ENCODE measurements at places on chromosomes 3 and 15.

DNA sequence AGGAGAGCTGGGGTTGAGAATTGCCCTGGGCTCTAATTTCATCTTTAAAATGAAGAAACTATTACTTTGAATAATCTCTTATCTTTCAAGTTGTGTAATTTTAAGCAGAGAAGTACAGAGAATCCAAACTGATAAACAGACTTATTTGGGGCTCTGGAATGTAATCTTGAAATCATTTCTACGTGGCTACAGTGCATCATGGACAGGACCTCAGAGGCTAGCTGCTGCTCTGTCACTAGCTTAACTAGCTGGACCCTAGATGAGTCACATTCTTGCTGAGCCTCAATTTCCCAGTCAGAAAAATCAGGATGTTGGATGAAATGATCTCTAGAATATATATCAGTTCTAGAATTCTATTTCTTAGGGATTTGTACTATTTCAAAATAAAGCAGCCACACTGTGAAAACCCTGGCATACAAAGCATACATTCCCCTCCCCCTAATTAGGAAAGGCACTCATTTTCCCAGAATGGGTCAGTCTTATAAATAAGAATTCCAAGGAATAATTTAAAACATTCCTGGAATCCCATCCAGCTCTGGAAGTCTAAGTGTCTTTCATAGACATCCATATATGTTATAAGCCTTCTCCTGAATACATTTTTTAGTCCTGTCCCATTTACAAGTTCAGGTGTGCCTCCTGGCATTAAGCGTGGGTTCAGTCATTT lies 47.2 kb downstream of the RASGRP1 start:
- DNase-seq = no peak

- DNase-seq = no peak
Observed at GRCh38 chr3:130839813-130840212, 54.1 kb upstream of the ATP2C1 start.

- no peak for DNase-seq
Observed at GRCh38 chr3:61846488-61846887, 285.1 kb downstream of the PTPRG start.

- DNase-seq = no peak
Observed at GRCh38 chr3:184540777-184541681, 20.6 kb upstream of the EPHB3 start.

DNA sequence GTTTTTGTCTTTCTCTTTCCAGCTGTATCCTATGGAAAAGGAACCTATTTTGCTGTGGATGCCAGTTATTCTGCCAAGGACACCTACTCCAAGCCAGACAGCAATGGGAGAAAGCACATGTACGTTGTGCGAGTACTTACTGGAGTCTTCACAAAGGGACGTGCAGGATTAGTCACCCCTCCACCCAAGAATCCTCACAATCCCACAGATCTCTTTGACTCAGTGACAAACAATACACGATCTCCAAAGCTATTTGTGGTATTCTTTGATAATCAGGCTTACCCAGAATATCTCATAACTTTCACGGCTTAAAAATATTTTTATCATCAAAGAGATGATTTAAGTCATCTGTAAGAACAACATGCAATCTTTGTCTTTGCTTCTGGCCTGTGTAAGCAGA lies 44.9 kb upstream of the PARP14 start:
- no peak for DNase-seq

- DNase-seq = no peak
Observed at GRCh38 chr3:133977568-133977967, 52.2 kb downstream of the SLCO2A1 start.

DNA sequence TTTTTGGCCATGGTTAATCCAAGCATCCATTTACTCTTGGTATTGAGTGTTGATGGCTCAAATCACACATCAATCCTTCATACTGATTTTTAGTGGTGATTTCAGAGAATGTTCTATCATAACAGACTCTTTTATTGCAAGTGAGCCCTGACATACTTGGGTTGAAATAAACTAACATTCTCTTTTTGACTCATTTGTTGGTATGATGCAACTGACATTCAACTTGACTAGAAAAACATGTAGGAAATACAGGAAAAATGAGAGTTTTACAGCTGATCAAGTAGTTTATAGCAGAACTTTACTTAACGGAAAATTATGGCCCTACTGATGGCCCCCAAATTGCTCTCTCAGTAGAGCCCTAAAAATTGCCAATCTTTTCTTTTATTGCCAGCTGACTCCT lies 173.9 kb upstream of the CD96 start:
- DNase-seq = no peak

DNA sequence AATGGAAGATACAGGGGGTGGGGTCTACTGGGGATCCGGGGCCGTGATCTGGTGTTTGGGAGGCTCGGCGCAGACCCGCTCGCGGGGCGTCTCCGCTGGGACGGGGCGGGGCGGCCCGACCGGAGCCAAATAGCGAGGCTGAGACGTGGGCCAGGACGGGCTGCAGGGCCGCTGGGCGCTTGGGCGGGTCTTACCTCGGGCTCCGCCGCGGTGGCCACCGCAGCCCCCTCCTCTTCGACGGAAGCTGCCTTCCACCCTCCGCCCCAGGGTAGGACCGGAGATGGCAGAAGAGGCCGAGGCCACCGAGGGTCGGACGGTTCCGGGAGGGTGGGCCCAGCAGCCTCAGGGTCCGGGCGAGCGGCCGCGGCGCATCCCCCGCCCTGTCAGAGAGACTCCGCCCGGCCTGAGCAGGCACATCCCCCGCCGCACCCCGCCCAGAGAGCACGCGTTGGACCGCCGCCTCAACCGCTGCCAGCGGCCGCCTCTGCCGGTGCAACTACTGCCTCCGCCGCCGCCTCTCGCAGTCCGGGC lies 399 bp downstream of the MYO9A start:
- no peak for DNase-seq

- no peak for DNase-seq
Observed at GRCh38 chr15:94080416-94080815, 150.9 kb upstream of the MCTP2 start.

- DNase-seq = no peak
Observed at GRCh38 chr15:63372753-63373152, 8.9 kb downstream of the CA12 start.

DNA sequence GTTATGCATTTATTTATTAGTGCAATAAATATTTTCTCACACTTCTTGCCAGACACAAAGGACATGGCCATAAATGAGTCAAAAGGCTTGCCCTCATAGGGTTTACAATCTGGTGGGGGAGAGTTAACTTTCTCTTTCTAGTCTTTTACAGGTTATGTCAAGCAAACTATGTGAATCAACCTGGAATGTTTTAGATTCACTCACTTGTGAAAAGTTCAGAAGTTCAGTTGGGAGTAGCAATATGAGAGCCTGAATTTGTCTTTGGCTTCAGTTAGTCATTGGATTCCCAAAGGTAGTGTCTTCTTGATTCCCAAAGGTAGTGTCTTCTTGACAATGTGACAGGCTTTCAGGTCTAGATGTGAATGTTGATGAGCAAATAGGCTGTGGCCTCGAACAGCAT lies 264.8 kb downstream of the SOX2 start:
- no peak for DNase-seq

DNA sequence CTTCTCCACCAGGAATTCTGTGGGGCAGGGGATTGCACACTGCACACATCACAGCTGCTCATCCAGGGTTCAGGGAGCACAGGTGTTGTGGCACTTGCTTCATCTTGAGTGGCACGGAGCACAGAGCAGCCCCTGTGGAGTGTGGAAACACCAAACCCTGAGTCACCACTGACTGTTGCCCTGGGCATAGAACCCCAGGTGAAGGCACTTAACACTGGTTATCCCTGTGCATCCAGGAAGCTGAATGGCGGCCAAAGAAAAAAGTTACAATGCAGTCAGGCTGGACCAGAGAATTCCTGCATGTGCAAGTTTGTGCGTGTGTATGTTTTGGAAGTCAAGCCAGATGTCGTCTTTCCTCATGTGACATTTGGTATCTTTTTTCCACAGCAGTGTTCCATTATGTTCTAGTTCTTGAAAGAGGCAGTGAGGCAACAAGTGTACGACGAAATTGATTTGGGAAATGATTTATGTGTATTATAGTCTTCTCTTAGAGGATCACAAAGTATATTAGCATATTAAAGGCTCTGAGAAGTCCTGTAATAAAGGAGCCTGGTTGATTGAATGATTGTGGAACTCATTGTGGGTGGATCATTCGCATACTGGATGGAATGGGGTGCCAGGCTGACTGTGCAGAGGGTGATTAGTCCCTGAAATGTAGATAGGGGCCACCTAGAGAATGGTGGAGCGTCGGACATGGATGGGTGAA lies 292.3 kb downstream of the TLE3 start:
- no peak for DNase-seq

- no peak for DNase-seq
Observed at GRCh38 chr15:51185213-51186159, 90.8 kb upstream of the TNFAIP8L3 start.

GRCh38 chr3:197345390-197345789 lies 47.0 kb upstream of the DLG1 start:
- DNase-seq = no peak

- DNase-seq = no peak
Observed at GRCh38 chr15:67100801-67101581, 35.6 kb downstream of the SMAD3 start.

DNA sequence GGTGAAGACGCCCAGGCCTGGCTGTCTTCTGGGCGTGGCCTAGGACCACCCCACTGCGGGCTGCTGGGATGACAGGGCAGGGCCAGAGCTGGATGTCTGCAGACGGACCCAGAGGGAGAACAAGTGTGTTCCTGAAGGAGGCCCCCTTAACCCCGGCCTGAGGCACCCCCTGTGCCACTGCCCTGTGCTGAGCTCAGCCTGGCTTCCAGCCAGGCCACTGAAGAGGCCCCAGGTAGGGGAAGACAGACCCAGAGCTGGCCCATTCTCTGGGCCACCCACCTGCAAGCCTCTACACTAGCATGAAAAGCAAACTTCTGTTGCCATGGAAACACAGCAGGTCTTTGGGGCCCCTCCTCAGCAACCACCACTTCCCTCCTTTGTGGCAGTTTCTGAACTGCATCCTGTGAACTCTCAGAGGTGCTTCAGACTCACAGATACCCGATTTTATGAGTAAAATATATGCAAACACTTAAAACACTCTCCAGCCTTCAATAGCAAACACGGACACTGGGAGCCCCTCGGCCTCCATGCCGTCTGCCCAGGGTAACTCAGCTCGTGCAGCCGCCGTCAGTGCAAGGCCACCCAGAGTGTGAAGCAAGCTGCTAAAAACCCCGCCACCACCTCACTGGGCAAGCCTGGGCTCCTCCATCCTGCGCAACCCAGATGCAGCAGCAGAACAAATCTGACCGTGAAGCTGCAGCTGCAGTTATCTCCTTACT lies 42.5 kb downstream of the CMTM6 start:
- DNase-seq = no peak

DNA sequence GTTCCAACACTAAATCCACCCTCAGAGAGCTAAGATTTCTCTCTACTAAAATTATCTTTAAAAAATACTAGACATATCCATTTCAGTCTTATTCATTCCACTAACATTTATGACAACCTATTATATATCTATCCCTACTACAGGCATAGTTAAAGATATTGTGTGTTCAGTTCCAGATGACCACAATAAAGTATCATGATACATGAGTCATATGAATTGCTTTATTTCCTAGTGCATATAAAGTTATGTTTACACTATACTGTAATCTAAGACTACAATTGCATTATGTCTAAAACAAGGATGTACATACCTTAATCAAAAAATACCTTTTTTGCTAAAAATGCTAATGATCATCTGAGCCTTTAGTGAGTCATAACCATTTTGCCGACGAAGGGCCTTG lies 19.4 kb downstream of the SHOX2 start:
- DNase-seq = no peak

DNA sequence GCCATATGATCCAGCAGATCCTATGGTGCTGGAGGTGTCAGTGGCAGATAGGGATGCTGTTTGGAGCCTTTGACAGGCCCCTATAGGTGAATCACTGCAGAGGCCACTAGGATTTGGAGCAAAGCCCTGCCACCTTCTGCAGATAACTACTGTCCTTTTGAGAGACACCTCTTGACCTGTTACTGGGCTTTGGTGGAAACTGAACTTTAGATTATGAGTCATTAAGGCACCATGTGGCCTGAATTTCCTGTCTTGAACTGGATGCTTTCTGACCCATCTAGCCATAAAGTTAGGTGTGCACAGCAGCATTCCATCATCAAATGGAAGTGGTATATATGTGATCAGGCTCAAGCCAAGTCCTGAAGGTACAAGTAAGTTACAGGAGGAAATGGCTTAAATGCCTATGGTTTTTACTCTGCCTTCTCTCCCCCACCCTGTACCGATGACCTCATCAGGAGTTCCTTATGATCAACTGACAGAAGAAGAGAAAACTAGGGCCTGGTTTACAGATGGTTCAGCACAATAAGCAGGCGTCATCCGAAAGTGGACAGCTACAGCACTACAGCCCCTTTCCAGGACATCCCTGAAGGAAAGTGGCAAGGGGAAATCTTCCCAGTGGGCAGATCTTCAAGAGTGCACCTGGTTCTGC lies 565.6 kb upstream of the AGTR1 start:
- no peak for DNase-seq

- DNase-seq = no peak
Observed at GRCh38 chr3:120324190-120324589, 25.0 kb downstream of the LRRC58 start.

GRCh38 chr15:63605816-63606215 lies 8.6 kb downstream of the FBXL22 start:
- DNase-seq = no peak

DNA sequence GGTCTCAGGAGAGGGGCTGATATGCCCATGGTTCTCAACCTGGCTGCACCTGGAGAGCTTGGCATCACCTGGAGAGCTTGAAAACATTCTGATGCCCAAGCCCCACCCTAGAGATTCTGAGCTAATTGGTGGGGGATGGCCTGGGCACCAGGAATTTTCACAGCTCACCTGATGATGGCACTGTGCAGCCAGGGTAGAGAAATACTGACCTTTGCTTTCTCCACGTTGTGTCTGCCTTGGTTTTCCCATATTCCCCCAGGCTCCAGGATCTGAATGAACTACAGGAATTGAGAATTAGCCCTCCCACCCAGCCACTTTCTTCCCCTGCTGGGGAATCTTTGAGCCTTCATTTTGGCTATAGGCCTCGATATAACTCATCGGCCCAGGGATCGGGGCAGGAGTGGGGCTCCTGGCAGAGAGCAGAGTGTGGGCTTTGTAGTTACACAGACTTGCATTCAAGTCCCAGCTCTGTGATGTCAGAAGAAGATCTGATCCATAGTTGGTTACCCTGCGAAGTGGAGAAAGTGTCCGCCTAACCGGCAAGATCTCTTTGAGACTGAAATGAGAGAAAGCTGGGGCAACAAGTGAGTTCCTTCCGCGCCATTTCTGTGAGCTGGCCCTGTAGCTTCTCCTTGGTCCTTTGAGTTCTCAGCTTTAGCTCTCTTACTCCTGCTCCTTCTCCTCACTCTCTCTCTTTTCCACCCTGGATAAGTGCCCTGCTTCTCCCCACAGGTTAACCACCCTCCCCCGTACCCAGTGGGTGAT lies 33.1 kb upstream of the UBE2Q2 start:
- peak; percentile 20 for DNase-seq
